ENCODE measurements at places on chromosomes 2 and 18. TPM values are rescaled to one million over a fixed set of nuclear protein-coding genes. Genes with fewer than 3 reads are reported as not detected.

DNA sequence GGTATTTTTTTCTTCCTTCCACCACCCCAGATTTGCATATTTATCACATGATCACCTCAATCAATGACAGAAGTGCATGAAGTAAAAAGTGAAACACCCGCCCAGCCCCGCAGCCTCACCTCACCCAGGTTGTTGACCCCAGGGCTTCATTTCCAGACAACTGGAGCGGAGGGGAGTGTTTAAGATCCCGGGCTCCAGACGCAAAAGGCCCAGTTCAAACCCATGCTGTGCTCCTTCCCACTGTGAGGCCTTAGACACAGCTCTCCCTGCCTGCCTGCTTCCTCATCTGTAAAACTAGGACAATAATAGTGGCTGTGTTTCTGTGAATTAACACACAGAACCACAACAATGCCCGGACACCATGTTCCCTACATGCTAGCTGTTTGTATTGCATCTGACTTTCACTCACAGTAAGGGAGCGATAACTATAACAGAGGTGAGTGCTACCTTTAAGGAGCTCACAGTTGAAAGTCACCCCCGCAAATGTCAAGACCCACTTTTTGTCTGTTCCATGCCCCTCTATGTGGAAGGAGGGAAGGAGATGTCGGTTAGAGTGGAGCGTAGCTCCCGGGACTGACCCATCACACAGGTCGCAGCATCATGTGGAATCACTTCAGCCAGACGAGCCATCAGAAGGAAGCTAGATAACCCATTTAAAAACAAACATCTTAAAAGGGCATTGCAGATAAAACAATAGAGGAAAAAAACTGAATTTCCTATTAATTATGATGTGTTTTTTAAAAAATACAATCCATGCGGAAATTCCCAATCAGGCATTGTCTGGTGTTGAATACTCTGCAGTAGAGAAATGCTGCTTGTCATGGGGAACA lies 77.5 kb upstream of the DAPL1 start:
- no peak for DNase-seq

DNA sequence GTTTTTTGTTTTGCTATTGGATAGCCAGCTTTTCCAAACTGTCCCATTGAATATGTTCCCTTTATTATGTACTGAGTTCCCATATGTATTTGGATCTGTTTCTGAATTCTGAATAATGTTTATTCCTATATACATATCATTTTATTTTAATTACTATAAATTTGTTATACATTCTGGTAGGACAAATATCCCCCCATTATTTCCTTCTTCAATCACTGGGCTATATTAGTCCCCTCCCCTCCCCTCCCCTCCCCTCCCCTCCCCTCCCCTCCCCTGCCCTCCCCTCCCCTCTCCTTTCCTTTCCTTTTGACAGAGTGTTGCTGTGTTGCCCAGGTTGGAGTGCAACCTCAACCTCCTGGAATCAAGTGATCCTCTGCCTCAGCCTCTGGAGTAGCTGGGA lies 26.3 kb downstream of the RAB3GAP1 start:
- no peak for DNase-seq

ADAM23 gene
- 16.4 TPM for total RNA-seq

ACVR1C gene
- total RNA-seq = 8.5 TPM

DNA sequence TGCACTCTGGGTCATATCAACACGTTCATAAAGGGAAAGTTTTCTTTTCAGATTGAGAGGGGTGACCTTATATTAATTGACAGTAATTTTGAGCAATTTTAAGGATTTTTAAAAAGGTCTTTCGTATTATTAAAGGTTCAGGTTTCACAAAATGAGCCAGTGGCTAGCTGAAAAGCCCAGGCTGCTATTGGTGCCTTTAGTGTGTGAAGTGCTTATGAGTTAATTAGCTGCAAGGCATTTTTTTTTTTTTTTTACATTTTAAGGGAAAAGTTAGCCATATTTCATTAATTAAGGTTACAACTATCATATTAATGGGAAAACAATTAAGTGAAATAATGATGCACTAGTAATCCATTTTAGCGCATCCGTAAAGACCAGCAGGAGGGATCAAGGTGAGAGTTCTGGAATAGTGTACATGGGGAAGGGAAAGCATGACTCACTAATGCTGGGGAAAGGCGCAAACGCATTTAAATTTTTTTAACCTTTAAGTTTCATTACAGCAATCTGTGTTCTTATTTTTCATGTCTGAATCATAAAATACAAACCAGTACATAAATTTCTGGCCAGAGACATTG lies 200.0 kb downstream of the ZNF407 start:
- DNase-seq = no peak

ANKMY1 gene
- total RNA-seq = 34.6 TPM

CNDP1 gene
- 0.23 TPM for total RNA-seq

TXNL4A gene
- 77.2 TPM for total RNA-seq

- no peak for DNase-seq
Observed at GRCh38 chr2:141513853-141514252, 617.0 kb downstream of the LRP1B start.

POTEC gene
- total RNA-seq = not detected

All from T-helper 17 cell (primary cell).